SHP77 treated with DMSO at 0.1 percent for 48 hours (cell line): ENCODE measurements at places on chromosomes 2 and 18.

DNA sequence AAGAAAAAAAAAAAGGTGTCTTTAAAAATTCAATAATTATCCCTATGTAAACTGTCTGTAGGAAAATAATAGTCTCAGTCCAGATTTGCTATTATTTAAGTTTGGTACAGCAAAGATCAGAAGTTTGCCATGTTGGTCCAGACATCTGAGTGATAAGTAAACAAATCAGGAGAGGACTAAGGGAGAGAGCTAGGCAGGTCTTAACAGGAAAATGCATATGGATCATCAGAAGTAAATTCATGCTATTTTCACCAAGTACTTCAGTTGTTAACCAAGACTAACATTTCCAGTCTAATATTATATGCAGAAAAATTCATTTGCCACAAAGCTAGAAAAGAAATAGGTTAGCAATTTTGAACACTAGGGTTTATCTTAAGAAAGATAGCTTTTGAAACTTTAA, 95.0 kb upstream of the STK17B start:
- no peak for DNase-seq

DNA sequence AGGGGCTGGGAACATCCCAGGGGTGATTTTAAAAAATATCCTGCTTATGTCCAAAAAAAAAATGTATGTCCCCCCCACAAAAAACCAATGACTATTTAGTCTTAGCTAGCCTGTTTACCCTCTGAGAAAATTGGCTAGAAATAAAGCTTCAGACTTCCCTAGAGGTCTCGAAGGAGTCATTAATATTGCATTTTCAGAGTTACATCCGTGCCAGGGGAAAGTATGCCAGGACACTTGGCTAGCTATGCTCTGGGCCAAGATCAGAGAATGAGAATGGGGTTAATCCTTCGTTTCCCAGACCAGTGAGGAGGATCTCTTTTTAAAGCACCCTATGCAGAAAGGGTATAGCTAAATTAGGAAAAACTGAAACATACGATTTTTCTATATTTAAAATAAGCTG, 183.6 kb downstream of the MC4R start:
- DNase-seq = no peak

DNA sequence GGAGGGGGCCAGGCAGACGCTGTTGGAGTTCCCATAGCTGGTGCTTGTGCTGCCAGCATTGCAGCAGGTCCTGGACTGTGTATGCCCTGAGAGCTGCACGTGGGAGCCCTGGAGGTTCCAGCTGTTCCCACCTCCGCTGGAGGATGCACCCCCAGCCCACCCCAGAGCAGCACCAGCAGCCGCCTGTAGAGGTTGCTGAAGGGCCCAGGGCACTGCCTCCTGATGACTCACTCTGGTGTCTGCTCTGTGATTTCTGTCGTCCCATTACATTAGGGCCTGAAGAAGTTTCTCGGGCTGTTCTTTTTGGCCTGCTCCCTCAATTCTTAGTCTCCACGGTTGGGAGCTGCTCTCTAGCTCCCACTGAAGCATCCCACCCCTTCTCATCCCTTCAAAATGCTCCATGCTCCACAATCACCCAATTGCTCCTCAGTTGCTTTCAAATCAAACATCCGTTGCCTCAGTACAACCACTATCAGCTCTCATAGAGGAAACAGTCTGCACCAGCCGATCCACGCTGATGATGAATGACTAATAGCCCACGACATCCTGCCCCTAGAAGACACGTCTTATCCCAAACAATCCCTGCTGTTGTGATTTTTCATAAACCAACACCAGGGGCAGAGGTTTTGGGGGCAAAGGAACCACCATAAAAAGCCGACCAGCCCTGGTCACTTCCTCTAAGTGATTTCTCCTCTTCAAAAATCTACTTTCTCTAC, 65.2 kb upstream of the RNF152 start:
- DNase-seq = no peak

- DNase-seq = no peak
Observed at GRCh38 chr2:128602699-128603101, 284.0 kb upstream of the HS6ST1 start.

DNA sequence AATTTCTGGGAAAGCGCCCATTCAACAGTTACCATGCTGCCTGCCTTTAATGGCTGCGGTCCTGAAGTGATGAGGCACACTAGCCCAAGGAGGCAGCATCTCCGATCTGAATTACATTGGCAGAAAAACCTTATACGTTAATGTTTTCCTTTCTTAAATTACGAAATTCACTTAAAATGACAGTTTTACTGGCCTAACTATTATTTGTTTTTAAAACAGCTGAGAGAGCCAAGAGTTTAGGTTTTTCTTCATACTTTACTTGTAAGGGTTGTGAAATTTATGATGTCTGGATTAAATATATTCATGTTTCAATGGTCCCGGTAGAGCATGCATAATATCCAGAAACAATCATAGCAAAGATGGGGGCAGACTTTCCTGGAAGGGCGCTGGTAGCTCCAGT, 115.2 kb upstream of the REV1 start:
- no peak for DNase-seq

- DNase-seq = no peak
Observed at GRCh38 chr2:75088791-75089190, 110.5 kb downstream of the TACR1 start.

GRCh38 chr2:112803691-112804521, 19.6 kb upstream of the IL1A start:
- DNase-seq = no peak

DNA sequence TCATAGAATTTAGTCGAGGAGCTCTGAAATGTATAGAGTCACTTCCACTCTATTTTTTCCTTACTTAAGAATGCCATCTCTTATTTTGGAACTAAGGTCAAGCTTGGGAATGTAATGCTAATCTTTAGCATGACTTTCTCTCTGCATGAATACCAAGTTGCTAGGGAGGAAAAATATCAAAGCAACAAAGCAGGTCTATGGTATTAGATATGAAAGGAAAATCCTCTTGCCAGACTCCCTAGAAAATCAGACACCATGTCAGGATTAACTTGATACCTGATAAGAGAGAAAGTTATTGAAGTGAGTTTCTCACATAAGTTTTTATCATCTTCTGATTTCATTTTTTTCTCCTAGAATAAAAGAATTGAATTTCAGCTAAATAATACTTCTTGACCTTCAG, 341.7 kb upstream of the ZNF804A start:
- DNase-seq = no peak

GRCh38 chr18:14086458-14087231, 45.6 kb downstream of the ZNF519 start:
- DNase-seq = peak; percentile 12

DNA sequence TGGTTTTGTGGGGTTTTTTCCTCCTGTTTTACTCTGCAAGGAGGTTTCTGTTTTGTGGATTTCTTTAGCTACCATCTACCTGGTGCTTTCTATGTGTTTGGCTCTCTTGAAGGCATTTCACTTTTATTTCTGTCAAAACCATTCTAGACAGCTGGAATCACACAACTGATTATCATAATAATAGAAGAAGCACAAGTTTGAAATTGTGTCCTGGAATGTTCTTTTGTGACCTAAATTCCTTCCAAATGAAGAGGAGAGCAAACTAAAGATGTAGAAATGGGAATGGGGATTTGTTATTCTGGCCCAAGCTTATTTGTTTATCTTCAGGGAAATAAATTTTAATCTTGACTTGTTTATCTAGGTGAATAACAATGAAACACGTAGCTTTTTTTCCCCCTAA, 17.0 kb upstream of the MFSD2B start:
- DNase-seq = no peak

DNA sequence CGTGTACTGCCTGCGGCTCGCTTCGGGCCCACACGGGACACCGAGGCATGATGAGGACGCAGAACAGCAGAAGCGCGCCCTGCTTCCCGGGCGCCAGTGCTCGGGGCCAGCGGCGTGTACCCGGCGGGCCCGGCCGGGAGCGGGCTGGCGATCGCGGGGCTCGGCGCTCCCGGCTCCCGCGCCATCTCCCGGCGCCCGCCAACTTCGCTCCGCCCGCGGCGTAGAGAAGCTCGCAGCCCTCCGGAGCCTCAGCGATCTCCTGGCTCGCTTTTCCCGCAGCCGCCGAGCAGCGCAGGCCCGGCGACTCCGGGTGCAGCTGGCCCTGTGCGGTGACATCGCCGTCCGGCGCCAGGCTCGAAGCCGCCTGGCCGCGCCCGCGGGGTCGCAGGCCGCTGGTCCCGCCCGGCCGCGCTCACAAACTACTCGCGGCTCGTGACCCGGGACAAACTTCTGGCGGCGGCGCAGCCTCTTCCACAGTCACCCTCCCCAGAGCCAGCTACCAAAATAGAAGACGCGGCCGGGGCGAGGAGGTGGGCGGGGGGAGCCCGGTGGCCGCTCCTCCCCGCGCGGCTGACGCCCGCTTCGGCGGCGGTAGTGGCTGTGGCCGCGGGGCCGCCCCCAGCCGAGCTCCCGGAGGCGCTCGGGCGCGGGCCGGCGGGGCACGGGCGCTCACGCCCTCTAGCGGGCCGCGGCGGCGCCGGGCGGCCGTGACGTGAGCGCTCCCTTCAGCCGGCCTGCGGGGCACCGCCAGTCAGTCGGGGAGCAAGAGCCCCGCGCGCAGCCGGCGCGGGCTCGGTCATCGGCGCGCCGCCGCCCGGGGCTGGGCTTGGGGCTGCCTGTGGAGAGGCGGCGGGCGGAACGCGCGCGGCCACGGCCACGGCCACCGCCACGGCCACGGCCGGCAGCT, at the start of gene PTPRM:
Gene PTPRM, plus strand, starts transcription at position 750 of the 907 bp plus-strand sequence. CDS start 503 bp downstream, outside the sequence.
- DNase-seq = no peak

GRCh38 chr2:222000326-222000725, 298.5 kb downstream of the PAX3 start:
- DNase-seq = no peak

- DNase-seq = no peak
Observed at GRCh38 chr18:75057169-75057960, 151.6 kb downstream of the PTGR3 start.

DNA sequence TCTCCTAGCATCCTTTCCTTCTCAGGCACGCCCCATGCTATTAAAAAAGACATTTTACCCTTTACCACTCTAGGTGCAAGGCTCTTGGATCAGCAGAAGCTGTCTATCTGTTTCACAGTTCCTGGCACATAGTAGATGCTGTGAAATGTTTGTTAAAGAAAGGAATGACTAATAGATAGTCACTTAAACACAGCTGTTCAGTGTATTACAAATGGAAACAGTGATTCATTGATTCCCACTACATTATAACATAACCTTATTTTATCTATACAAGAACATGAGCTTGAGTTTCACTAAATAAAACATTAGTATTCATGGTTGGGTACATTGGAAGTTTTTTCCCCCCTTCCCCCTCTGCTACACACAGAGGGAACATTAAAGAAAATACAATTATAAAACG, 142.1 kb downstream of the ASXL3 start:
- DNase-seq = no peak

DNA sequence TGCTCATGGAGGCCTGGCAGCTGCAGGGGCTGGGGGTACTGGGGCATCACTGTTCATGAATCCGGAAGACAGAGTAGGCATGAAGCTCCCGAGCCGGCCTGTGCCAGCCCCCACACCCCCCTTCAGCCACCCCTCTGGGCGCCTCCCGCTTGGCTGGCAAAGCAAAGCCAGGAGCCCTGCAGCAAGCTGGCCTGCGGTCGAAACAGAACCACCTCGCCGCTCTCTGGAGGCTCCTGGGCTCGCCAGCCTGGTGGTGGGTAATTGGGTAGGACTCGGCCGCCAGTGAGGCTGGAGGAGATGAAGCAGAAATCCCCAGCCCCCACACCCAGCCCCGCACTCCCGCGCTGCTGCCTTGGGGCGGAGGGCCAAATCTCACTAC, 70.9 kb upstream of the GPC1 start:
- no peak for DNase-seq

GRCh38 chr18:53861185-53861584, 363.3 kb downstream of the MBD2 start:
- no peak for DNase-seq

DNA sequence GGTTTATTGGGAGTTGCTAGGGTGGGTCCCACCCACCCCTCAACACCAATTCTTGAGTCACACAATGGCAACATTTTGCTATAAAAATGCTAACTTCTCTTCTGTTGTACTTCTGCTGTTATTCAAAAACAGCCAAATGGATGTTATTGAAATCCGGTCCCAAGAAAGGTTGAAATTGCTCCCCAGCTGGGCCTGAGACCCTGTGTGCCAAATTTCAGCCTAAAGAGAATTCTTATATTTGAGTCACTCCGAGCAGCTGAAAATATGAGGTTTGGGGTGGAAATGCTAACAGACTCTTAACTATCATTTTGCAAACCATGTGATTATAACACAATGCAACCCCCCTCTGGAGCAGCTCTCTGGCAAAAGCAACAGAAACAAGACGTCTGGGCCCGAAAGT, 27.0 kb upstream of the ACVR1 start:
- no peak for DNase-seq

DNA sequence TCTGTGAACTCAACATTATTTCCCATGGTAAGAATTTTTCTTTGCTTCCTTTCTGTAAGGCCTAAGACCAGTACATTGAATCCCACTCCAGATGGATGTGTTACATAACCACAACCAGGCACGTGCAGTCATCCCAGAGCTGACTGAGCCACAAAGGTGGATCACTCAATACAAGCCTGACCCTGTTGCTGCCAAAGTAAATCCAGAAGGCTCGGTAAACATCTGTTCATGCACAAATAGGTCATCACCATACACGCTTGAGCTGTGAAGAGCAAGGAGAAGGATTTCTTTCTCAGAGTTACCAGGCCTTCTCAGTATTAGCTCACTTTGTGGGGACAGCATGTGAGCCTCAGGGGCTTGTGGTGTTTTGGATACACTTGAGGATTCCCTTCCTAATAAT, 791.4 kb upstream of the FANCL start:
- no peak for DNase-seq

DNA sequence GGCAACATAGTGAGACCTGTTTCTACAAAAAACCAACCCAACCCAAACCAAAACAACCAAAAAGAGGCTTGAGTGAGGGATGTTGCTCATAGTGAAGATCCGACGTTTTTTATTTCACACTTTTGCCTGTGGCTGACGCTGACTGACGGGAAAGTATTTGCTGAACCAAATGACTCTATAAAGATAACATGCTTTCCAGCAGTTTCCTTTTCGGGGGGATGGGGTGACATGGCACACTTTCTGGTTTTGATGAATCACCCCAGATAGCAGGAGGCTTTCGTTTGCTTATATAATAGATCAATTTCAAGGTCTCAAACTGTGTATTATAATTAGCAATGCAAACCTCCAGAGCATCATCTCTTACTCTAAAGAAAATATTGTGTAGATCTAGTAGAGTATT, 150.8 kb downstream of the AQP4 start:
- DNase-seq = no peak

DNA sequence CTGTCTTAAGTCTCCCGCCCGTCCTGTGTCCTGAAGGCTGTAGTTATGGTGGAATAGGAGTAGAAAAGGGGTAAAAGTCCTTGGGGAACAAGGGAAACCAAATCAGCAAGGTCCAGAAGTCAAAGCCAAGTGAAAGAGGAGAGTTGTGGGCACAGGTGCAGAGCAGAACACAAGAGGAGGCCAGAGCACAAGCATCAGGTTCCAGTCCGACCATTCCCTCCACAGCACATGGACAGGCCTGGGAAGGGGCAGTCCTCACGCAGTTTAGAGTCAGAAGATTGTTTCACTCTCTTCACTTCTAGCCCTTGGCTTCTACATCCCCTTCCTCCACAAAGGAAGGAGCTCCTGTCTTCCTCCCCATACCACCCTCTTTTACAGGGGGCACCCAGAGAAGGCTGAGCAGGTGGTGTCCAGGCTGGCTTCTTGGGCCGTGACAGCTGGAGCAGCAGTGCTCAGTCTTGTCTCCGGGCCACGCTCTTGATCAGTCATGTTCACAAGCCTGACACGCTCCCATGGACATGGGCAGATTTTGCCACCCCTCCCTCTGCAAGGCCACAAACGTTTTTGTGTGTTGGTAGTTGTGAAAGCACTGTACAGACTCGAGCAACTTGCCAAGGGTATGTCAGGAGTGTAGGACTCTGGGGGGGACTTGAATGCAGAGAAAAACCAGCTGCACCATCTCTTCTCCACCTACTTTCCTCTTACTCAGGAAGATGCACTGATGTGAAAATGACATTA, 138.5 kb upstream of the DAPL1 start:
- no peak for DNase-seq
